ENCODE measurements at places on chromosomes 5 and 9. TPM values are rescaled to one million over a fixed set of nuclear protein-coding genes. Genes with fewer than 3 reads are reported as not detected.

GRCh38 chr5:17103461-17103860 lies 114.0 kb upstream of the BASP1 start:
- H3K27me3 ChIP-seq: peaks cover 11% of the 10 kb centered on the region
- no peaks in the 10 kb centered on the region for H3K36me3 ChIP-seq
- peaks cover 4% of the 10 kb centered on the region for H3K4me1 ChIP-seq
- no peak for DNase-seq
- no peak overlapping the region for H3K4me3 ChIP-seq

DNA sequence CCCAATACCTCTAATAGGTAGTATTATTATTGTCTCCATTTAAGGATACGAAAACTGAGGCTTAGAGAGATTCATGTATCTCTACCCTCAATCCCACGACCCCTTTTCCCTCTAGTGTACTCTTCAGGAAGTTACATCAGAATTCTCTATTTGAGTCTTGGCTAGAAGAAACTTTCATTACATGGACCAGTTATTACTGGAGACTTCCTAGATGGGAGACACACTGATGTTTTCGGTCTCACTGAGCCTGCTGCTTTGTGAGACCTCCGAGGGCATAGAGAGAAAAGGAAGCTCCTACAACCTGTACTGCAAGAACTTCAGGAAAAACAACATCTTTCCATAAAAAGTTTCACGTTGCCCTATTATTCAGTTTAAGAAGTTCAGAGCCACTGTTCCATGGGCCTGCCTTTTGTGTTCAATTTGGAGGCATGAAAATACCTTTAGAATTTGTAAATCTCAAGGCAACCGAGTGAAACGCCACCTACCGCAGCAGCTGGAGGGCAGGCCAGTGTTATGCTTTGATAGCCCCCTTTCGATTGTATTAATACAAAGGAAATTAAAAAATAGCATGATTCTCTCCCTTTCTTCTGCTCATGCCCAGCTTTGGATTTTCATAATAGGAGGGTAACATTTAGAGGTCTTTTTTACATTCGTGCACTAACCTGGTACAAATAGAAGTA lies 223.3 kb downstream of the EBF1 start:
- no peak for DNase-seq
- H3K27me3 ChIP-seq: peaks cover 29% of the 10 kb centered on the region
- H3K4me1 ChIP-seq: peaks cover 13% of the 10 kb centered on the region

GRCh38 chr5:96868603-96869371 lies 7.5 kb upstream of the ERAP2 start:
- peaks cover 7% of the 10 kb centered on the region for H3K4me1 ChIP-seq
- DNase-seq: no peak
- no peak overlapping the region for H3K27ac ChIP-seq
- H3K27me3 ChIP-seq: peaks cover 3% of the 10 kb centered on the region
- no peaks in the 10 kb centered on the region for H3K36me3 ChIP-seq

GRCh38 chr9:106218427-106218826 lies 524.1 kb downstream of the TMEM38B start:
- no peaks in the 10 kb centered on the region for H3K36me3 ChIP-seq
- H3K4me3 ChIP-seq: no peak overlapping the region
- H3K27ac ChIP-seq: no peak overlapping the region
- no peak for DNase-seq
- H3K27me3 ChIP-seq: no peaks in the 10 kb centered on the region
- no peaks in the 10 kb centered on the region for H3K4me1 ChIP-seq

Gene CA9
- total RNA-seq: 0.31 TPM

DNA sequence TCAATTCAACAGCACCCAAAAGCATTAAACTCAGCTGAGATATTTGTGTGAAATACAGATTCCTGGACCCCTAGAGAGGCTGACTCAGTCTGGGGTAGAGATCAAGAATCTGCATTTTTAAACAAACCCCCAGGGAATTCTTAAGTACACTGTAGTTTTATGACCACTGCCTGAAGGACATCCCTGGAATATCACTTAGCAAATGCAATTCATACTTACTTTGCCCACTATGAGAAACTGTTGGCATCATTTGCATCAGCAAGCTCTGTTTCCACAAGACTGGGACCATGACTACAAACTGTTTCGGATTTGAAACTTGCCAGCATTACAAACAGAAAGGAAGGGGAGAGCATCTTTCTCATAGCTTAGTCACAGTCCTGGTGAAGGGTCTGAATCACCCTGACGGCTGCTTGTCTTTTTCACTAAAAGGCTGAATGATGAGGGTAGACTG lies 63.7 kb downstream of the MLLT3 start:
- DNase-seq: no peak
- no peak overlapping the region for H3K4me3 ChIP-seq
- no peak overlapping the region for H3K27ac ChIP-seq
- peaks cover 29% of the 10 kb centered on the region for H3K4me1 ChIP-seq

GRCh38 chr9:114168281-114169028 lies 13.1 kb downstream of the COL27A1 start:
- DNase-seq: no peak
- no peak overlapping the region for H3K4me3 ChIP-seq
- no peaks in the 10 kb centered on the region for H3K27me3 ChIP-seq

GRCh38 chr9:114187827-114188226 lies 32.5 kb downstream of the COL27A1 start:
- H3K27me3 ChIP-seq: no peaks in the 10 kb centered on the region
- no peak overlapping the region for H3K4me3 ChIP-seq
- H3K27ac ChIP-seq: no peak overlapping the region
- H3K4me1 ChIP-seq: peaks cover 4% of the 10 kb centered on the region

DNA sequence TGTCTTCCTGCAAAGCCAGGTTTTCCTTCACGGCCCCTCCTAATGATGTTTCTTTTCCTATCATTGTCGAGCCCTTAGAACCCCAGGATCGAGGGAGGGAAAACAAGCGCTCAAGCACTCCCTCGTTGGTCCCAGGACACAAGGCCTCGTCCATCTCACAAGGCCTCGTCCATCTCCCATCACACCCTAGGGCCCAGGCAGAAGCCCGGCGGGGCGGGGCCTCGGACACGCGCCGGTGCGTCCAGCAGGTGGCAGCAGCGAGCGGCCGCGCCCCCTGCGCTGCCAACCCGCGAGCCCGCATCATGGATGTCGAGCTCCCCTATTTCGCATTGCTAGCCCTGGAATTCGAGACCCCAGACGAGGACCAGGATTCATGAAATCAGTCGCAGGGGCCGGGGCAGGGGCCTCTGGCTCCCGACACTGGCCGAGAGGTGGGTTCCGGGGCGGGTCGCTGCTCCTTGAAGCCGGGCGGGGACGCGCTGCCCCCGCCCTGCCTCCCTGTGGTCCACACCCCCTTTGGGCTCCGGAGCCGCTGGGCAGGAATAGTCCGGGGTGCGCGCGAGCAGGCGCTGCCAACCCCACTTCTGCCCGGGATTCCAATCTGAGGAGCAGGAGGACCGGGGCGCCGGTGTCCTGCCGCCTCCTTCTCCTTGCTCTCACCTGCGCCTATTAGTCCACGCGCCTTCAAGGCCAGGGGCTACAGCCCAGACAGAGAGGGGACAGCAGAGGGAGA lies at the start of gene ABLIM3:
Gene ABLIM3 (plus strand): TSS at position 270 of the 733 bp plus-strand sequence. CDS start 603 bp downstream, outside the sequence.
- peak; percentile 65 for DNase-seq
- H3K27me3 ChIP-seq: peaks cover 36% of the 10 kb centered on the region
- no peak within 1 kb of the TSS for H3K27ac ChIP-seq
- H3K4me1 ChIP-seq: peaks cover 11% of the 10 kb centered on the region

GRCh38 chr5:170173227-170173626 lies 59.6 kb upstream of the C5orf58 start:
- H3K27me3 ChIP-seq: peaks cover 34% of the 10 kb centered on the region
- H3K4me3 ChIP-seq: no peak overlapping the region
- H3K4me1 ChIP-seq: peaks cover 2% of the 10 kb centered on the region
- DNase-seq: no peak
- no peak overlapping the region for H3K27ac ChIP-seq

DNA sequence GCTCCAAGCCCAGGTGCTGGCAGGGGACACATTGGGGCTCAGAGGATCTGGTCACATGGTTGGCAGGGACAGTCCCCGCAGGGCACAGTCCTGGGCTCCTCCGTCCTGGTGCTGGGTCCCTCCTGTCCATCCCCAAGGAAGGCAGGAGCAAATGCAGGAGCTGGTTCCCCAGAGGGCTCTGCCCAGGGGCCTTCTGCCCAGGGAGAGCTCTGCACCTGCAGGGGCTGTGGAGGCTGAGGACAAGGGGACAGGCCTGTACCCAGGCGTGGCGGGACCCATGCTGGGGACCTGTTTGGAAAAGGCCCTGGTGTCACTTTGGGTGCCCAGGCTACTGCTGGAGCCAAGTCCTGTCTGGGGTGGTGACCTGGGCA lies 7.2 kb downstream of the SPATA31E1 start:
- H3K36me3 ChIP-seq: no peaks in the 10 kb centered on the region
- H3K4me1 ChIP-seq: no peaks in the 10 kb centered on the region
- DNase-seq: no peak
- peaks cover 2% of the 10 kb centered on the region for H3K27me3 ChIP-seq
- no peak overlapping the region for H3K4me3 ChIP-seq
- no peak overlapping the region for H3K27ac ChIP-seq
